ENCODE measurements at places on chromosomes 7 and 10. TPM values are rescaled to one million over a fixed set of nuclear protein-coding genes. Genes with fewer than 3 reads are reported as not detected.

NEURL1 gene
- 0.46 TPM for total RNA-seq

DNA sequence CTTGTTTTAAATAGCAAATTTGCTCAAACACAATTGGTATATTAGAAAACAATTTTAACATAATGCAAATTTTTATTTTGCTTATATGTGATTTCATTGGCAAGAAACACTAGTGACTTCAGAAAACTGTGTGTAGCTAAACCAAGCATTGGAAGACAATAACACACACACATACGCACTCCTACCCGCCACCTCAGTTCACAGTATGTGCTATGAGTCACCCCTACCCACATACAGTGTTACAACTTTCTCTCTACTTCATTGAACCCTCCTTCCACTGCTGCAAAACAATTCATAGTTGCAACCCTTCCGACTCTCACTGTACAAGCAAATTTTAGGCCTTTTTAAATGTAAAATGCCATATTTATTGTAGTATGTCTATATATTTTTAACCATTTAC is 119.9 kb upstream of the THSD7A start:
- H3K4me3 ChIP-seq = no peak overlapping the region
- no peaks in the 10 kb centered on the region for H3K4me1 ChIP-seq
- H3K36me3 ChIP-seq = no peaks in the 10 kb centered on the region
- H3K27ac ChIP-seq = no peak overlapping the region
- DNase-seq = no peak

DNA sequence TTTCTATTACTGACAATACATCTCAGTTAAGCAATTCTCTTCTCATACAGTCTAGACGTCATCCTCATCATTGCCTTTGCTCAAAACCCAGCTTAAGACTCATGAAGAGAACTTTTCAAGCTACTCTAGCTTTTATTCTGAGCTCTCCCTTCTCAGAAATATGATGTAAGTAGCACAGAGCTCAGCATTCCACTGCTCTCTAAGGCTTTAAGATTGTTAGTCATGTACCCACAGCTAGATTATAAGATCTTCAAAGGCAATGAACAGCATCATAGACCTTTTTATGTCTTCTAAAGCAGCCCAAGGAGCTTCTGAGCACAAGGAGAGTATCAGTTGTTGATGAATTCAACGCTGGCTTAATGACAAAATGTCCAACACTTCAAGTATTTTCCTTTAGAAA is 119.3 kb downstream of the NRP1 start:
- DNase-seq = no peak
- H3K4me1 ChIP-seq = peaks cover 7% of the 10 kb centered on the region
- no peaks in the 10 kb centered on the region for H3K27me3 ChIP-seq
- H3K36me3 ChIP-seq = no peaks in the 10 kb centered on the region

GRCh38 chr10:15859509-15859905 is 800 bp downstream of the MINDY3 start:
- no peaks in the 10 kb centered on the region for H3K27me3 ChIP-seq
- peak overlapping the region; percentile 85 for H3K4me3 ChIP-seq
- H3K27ac ChIP-seq = no peak overlapping the region

GRCh38 chr7:67343114-67343513 is 346.5 kb downstream of the TYW1 start:
- no peak overlapping the region for H3K27ac ChIP-seq
- no peak for DNase-seq

DNA sequence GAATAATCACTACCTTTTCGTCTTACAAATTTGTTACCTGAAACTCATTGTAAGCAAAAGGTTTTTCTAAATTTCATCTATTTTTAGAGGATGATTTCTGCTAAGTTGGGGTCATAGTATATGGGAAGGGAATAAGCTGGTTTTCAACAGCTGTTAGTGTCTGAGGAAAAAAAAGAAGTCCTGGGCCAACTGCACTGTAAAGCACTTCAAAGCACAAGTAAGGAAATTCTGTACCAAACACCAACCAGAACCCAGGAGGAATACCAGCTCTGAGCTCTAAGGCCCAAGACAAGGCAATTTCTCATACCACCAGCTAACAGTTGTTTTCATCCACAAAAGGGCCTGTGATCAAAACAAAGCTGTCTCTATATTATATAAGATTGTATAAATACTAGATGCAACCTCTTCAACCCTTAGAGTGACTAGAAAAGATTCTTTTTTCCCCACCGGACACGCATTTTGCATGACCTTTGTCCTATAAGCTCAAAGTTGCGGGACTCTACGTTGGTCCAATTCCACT is 6.1 kb upstream of the MEOX2 start:
- no peak overlapping the region for H3K27ac ChIP-seq
- H3K27me3 ChIP-seq = peaks cover 4% of the 10 kb centered on the region
- DNase-seq = no peak
- H3K4me3 ChIP-seq = no peak overlapping the region
- H3K36me3 ChIP-seq = no peaks in the 10 kb centered on the region

GNGT1 gene
- total RNA-seq = not detected

GRCh38 chr7:98038321-98038720 is 48.3 kb upstream of the OCM2 start:
- no peaks in the 10 kb centered on the region for H3K27me3 ChIP-seq
- H3K36me3 ChIP-seq = no peaks in the 10 kb centered on the region
- no peak overlapping the region for H3K4me3 ChIP-seq
- no peaks in the 10 kb centered on the region for H3K4me1 ChIP-seq
- DNase-seq = no peak

- H3K27me3 ChIP-seq = no peaks in the 10 kb centered on the region
- H3K4me3 ChIP-seq = peak overlapping the region; percentile 52
- peak overlapping the region; percentile 81 for H3K27ac ChIP-seq
- H3K36me3 ChIP-seq = no peaks in the 10 kb centered on the region
- no peak for DNase-seq
These were observed 431 bp downstream of the ZYX start for GRCh38 chr7:143381427-143382125.

COL28A1 gene
- total RNA-seq = 0.20 TPM

SLC16A12 gene
- not detected for total RNA-seq

GRCh38 chr10:133206356-133207040 is 23.5 kb upstream of the UTF1 start:
- H3K4me3 ChIP-seq = no peak overlapping the region
- no peak for DNase-seq
- H3K27me3 ChIP-seq = peaks cover 18% of the 10 kb centered on the region
- H3K36me3 ChIP-seq = no peaks in the 10 kb centered on the region
- no peaks in the 10 kb centered on the region for H3K4me1 ChIP-seq
- no peak overlapping the region for H3K27ac ChIP-seq

DNA sequence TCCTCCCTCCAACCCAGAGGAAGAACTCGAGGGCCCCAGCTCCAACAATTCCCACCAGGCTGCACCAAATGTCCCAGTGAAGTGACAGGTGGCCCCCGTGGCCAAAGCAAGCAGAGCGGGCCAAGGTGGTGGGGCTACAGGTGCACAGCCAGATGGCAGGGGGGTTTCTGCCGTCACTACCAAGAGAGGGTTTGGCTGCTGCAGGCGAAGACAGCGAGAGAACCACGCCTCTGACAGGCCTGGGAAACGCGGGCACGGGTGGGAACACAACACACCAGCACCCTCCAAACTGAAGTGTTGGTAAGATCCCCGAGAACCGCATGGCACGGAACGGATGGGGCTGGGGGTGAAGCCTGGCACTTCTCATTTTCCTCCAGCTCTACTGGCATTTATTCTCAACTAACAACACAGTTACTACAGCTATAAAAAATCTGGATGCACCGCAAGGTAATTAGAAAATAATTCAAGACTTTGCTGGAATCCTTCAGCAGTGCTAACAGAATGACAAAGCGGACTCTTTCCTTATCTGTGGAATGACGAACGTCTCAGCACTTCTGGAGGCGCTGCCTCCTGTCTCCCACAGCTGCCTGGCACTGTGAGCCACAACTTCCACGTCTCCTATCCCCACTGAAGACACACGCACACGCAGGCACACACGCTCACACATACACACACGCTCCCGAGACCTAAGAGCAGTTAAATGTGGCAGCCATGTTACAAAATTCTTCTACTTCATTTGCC is 167.9 kb downstream of the TCERG1L start:
- no peak for DNase-seq
- no peak overlapping the region for H3K27ac ChIP-seq
- H3K36me3 ChIP-seq = no peaks in the 10 kb centered on the region
- H3K4me1 ChIP-seq = no peaks in the 10 kb centered on the region
- H3K4me3 ChIP-seq = no peak overlapping the region

CH25H gene
- total RNA-seq = not detected

PLAC9 gene
- not detected for total RNA-seq

- no peak overlapping the region for H3K27ac ChIP-seq
- no peak for DNase-seq
- no peak overlapping the region for H3K4me3 ChIP-seq
- no peaks in the 10 kb centered on the region for H3K36me3 ChIP-seq
These were observed 18.1 kb upstream of the ITGB8 start for GRCh38 chr7:20312562-20312961.

CTAGE8 gene
- 0.66 TPM for total RNA-seq

DNA sequence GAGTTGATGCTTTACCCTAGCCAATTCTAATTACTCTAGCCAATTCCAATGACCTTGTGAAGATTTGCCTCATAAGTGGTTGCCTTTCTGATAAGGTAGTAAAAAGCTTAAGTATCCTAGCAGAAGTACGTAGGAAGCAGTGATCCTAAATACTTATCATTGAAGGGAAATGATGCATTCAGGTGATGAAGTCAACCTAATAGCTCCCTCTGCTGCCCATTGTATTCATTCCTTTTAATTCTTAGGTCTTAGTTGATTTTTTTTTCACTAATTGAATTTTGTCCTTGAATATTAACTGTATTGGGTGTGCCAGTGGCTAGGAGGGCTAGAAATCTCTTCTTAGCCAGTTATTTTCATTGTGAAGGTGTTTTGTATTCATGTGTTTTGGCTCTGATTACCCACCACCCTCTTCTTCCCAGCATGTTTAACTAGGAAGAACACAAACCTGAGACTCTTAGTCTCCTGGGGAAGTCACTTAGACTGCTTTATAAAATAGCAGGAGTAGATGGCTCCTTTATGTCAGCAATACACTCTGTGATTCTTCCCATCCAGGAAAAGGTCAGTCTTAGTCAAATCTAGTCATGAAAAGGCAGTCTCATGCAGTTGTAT is 46.3 kb downstream of the PLEKHA8 start:
- no peak overlapping the region for H3K27ac ChIP-seq
- DNase-seq = no peak
- no peak overlapping the region for H3K4me3 ChIP-seq
- H3K4me1 ChIP-seq = no peaks in the 10 kb centered on the region
- H3K27me3 ChIP-seq = no peaks in the 10 kb centered on the region

DNA sequence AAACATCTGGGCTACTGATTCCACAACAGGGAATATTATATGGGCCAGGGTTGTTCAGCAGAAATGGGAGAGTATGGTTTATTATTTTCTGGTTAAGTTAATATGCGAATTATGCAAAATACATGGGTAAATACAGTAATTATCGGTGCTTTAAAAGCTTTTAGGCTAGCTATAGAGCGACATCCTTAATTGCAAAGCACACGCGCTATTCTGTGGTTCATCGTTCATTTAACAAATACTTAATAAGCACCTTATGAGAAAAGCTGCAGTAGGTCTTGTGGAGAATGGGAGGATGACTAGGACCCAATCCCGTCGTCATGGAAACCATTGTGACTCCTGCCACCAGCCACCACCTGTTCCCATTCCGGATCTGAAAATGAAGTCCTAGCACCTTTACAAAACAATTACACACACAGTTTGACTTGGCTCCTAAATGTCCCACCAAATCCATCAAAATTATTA is 623 bp upstream of the CEP41 start:
- H3K27me3 ChIP-seq = no peaks in the 10 kb centered on the region
- no peak for DNase-seq

GRCh38 chr10:44963772-44964633 is 4.4 kb downstream of the RASSF4 start:
- H3K27me3 ChIP-seq = peaks cover 3% of the 10 kb centered on the region
- no peak for DNase-seq
- H3K27ac ChIP-seq = no peak overlapping the region
- H3K4me1 ChIP-seq = peaks cover 11% of the 10 kb centered on the region
- H3K4me3 ChIP-seq = no peak overlapping the region
- H3K36me3 ChIP-seq = no peaks in the 10 kb centered on the region

MUC3A gene
- not detected for total RNA-seq

DNA sequence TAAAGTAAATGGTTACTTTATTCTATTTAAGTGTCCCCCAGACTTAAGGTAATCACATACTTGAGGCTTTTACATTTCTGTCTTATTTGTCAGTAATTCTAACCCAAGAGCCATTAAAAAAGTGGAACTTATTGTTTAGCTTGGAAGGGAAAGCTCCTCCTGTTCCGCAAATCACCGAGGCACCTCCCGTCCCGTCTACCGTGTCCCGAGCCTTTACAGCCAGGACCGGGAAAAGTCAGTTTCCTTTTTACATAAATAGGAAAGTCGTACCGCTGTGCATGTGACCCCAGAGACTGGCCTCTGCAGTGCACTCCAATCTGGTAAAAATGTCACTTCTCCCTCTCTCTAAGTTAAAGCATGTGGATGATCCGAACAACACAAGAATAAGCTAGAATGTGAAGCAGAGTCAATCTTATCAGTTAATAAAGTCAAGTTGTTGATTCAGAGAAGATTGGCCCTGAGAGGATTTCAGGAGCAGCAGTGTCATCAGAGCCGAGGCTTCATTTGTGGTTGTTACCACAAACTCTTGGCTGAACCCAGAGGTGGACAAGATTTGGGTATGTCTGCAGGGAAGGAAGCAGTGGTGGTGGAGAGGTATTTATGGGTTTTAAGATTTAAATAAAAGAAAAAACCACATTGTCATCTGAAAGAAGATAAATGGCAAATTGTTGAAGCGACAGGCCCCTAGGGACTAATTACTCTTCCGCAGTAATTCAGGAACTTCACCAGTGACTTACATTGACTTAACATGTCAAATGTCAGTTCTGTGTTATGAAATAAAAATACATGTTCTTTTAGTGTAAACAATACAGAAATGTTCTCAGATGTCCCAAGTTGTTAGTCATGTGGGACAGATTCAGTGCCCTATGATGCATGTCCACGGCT is 316.6 kb upstream of the ZNF32 start:
- no peaks in the 10 kb centered on the region for H3K4me1 ChIP-seq
- H3K4me3 ChIP-seq = no peak overlapping the region
- DNase-seq = no peak
- H3K27ac ChIP-seq = no peak overlapping the region

DNA sequence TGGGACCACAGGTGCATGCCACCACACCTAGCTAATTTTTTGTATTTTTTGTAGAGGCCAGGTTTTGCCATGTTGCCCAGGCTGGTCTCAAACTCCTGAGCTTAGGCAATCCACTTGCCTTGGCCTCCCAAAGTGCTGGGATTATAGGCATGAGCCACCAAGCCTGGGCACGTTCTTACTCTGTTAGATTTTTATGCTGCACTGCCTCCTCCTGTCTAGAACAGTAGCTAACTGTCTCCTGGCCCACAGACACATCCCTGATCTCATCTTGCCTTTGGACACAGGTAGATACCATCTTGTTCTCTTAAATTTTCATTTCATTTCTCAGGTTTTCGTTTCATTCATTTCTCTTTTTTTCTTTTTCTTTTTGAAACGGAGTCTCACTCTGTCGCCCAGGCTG is 41.1 kb downstream of the BLVRA start:
- H3K36me3 ChIP-seq = peaks cover 10% of the 10 kb centered on the region
- H3K4me1 ChIP-seq = no peaks in the 10 kb centered on the region
- no peak for DNase-seq
- H3K27me3 ChIP-seq = no peaks in the 10 kb centered on the region
- no peak overlapping the region for H3K27ac ChIP-seq
- no peak overlapping the region for H3K4me3 ChIP-seq
